ENCODE measurements at places on chromosomes 5 and 9. TPM values are rescaled to one million over a fixed set of nuclear protein-coding genes. Genes with fewer than 3 reads are reported as not detected.

GRCh38 chr9:4430432-4431261 is 59.6 kb upstream of the SLC1A1 start:
- no peak for DNase-seq

GRCh38 chr5:10934783-10935355 is 173.8 kb upstream of the DAP start:
- DNase-seq = no peak

- DNase-seq = no peak
Observed at GRCh38 chr5:1399737-1400136, 45.5 kb downstream of the SLC6A3 start.

- no peak for DNase-seq
Observed at GRCh38 chr5:133159543-133159942, 107.7 kb downstream of the HSPA4 start.

DNA sequence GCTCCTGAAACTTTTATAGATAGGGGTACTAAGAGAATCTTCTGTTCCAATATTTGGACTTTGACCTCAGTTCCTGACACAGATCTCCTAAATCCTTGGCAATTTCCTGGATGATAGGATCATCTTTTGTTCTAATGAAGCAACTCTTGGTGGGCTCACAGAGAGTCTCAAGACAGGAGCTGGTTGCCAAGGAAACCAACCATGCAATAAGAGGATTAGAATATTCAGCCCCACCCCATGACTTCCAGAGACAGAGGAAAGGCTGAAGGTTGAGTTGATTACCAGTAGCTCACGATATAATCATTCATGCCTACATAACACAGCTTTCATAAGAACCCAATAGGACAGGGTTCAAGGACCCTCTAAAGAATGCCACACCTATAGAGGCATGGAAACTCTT is 2050.2 kb upstream of the CDH6 start:
- DNase-seq = no peak

- no peak for DNase-seq
Observed at GRCh38 chr5:57054671-57055070, 102.7 kb upstream of the MIER3 start.

Gene AK3
- 33.3 TPM for total RNA-seq

GRCh38 chr9:77872863-77873262 is 158.7 kb downstream of the GNAQ start:
- DNase-seq = no peak

Gene SV2C
- total RNA-seq = not detected

- DNase-seq = no peak
Observed at GRCh38 chr5:83401775-83402174, 69.8 kb upstream of the VCAN start.

- DNase-seq = no peak
Observed at GRCh38 chr5:156587012-156587411, 260.0 kb downstream of the SGCD start.

DNA sequence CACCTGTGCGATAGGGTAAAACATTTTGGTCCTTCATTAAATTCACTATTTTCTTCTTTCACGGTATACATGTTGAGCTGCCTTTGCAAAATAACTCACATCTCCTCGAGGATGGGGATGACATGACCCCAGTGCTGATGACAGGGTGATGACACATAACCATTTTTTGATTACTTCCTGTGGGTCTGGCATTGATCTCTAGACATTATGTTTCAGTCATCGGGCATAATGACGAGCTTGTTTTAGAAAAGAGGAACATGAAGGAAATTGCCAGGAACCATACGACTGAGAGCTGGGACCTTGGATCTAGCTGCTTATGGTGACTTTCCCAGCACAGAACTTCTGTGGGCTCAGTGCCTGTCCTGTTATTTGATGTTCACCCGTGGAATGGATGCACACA is 25.2 kb downstream of the COL5A1 start:
- no peak for DNase-seq

DNA sequence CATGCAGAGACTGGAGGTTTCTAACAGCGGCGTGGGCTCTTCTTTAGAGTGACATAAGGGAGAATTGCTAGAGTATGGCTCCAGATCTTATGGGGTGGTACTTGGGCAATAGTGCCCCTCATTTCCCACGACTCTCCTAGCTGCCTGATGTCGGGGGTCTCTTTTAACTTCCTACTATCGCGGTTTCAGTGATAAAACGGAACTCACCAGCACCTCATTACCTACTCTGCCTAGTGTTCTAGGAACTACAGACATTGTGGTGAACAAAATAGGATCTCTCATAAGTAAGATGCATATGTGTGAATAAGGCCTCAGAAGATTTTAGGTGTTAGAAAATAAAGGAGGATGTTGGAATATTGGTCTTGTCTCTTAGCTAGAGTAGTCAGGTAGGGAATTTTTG is 1.1 kb downstream of the ICE1 start:
- no peak for DNase-seq

DNA sequence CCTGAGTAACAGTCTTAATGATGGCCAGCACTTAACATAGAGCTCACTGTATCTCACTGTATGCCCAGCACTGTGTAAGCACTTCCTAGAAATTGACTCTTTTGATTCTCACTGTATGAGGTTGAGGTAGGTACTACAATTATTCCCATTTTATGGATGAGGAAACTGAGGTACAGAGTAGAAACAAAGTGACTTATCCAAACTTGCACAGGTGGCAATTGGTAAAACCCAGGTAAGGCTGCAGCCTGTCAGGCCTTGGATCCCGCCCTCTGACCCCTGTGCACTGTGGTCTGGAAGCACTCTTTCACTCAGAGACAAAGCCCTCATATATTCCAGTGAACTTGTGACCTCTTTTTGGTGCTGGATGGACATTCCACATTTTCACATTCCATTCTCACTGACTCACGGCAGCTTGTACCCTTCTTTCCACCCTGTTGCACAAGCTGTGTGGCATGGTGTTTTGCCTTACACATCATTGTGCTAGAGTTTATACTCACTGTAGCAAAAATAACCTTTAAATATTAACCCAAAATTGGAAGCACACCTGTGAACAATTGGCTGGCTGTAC is 21.7 kb downstream of the ANKRD55 start:
- no peak for DNase-seq

Gene ACOT12
- total RNA-seq = not detected

Gene HTR1A
- not detected for total RNA-seq

DNA sequence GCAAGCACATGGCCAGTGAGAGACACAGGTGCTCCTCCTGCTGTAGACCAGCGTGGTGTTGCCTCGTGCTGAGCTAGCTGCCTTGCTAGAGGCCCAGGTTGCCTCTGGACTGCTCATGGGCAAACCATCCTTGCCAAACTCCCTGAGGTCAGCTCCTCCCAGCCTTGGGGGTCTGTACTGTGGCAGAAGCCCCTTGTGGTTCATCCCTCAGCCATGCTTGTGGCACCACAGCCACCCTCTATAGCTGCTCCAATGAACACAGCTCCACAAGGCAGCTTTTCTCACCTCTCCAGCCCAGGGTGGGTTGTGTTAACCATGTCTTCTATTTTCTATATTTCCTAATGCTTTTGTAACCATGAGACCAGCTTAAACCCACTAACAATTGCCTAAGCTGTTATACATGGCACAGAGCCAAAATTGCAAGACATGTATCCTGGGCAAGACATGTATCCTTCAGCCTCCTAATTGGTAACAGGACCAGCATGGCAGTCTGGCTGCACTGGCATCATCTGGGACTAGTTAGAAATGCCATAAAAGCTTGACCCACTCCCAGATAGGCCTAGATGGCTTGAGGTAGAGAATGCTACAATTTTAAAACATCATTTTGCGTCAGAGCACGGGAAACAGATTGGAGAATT is 183.1 kb upstream of the S1PR3 start:
- DNase-seq = no peak

DNA sequence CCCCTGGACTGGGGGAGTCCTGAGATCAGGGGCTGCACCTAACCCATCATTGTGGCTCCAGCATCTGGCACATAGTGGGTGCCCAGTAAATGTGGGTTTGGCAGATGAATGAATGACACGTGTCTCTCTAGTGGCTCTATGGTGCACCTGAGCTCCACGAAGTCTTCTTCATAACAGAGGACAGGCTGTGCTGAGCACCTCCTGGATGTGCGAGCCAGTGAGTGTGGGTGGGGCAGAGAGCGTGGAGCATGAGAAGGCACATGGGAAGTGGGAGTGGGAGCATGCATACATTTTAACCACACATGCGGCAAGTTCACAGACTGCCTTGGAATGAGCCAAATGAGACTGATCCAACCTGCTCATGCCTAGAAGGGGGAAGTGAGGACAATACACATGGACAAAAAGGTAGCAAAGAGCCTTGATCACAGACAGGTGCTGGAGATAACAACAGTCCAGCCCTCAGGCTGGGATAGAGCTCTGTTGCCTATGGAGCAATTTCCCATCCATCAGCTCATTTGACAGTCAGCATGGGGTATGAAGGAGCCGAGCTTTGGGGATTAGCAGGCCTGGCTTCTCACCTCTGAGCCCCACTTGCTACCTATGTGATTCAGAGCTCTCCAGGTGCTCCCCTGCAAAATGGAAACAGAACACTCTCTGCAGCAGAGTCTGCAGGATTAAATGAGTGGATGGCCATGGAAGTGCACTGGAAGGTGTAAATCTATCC is 76.2 kb upstream of the TBC1D2 start:
- no peak for DNase-seq

DNA sequence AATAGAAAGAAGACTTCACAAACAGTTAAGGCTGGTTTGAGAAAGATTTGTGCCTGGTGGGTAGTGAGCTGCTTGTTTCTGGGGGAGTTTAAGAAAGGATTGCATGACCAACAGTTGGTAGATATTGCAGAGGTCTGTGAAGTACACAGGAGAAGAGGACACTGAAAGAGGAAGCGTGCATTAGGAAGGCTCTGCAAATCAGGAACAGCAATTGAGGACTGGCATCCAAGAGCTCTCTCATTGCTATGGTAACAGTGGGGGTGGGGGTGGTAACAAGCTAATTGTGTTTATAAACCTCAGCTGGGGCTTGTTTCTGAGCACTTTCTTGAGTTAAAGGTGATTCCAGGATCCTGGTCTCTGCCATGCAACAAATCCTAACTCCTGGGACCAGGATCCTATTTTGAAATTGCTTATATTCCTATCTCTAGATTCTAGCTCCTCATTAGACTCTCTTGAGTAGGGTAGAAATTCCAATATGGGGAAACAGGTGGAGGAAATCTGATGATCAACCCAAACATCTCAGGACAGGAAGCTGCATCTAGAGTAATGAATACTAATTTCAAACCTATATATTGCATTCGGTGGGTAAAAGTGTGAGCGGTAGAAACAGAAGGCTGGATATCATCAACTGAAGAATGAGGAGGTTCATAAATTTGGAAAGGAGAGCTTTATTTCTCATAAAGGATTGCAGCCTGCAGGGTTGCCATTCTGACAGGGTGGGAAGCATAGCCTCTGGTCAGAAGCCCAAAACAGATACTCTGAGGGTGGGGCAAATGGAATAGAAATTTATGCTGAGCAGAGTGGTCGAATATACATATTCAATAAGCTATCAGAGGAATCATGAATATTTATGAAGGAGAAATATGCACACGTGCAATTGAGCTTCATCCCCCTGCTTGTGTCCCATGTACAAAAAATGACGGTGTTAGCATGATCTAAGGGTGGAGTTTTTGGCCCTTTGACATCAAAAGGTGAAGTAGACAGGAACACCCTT is 79.4 kb downstream of the PTTG1 start:
- DNase-seq = no peak

DNA sequence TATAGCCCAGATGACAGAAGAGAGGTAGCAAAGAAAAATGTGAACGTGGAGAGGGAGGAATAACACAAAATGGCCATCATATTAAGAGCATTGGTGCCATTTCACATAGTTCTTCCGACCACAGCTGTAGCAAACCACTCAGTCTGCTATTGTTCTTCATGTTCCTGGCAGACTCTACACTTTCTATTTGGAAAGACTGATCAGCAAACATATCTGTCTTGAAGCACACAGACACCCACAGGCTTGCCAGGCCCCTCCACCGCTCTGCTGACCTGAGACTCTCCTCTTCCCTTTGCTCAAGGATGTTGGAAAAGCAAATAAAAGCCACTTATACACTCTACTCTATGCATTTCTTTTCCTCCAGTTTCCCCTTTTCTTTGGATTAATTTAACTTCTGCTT is 298.0 kb downstream of the FBXL7 start:
- DNase-seq = no peak

Gene TPPP
- total RNA-seq = 0.08 TPM

DNA sequence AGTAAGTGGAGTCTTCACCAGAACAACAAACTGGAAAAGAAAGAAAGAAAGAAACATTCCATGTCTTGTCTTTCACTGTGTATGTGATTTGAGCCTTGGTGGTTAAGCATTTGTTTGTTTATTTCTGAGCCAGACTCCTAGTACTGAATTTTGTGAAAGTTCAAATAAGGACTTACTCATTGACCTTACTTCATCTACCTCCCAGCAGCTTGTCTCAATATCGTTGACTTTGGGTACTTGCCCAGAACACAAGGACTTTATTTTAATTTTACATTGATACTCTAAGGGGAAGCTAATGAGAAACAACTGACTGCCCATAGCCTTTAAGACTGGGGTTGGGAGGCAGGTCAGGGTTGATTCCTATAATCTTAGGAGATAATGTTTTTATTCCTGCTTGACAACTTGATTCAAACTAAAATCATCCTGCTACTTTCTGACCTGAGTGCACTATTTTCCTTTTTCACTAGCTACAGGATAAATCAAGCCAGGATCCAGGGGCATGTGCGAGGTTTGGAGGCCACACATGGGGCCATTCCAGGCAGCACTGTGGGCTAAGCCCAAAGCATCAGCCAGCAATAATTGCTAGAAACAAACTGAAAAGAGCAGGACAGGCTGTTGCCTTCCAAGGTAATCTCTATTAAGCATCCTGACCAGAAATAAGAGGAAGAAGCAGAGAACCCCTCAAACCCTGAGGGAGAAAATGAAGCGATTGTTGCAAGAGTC is 138.9 kb upstream of the RUSC2 start:
- no peak for DNase-seq

Gene FOXD4
- total RNA-seq = 0.16 TPM

DNA sequence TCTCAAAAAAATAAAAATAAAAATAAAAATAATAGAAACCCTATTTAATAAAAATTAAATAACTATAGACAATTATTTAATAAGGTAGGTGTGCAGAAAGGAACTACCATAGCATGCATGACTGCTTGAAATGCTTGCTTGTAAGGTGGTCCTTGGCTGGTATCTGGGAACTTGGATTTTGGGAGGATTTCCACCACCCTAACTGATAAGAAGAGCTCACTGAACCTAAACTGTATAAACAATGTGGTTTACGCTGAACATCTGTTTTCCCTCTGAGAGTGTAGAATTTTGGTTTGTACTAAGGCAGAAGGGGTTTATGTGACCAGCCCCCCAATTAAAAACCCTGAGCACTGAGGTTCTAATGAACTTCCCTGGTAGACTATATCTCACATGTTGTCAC is 31.2 kb downstream of the CPLANE1 start:
- no peak for DNase-seq

Gene TRUB2
- 45.4 TPM for total RNA-seq

GRCh38 chr9:72210522-72210921 is 61.3 kb downstream of the GDA start:
- no peak for DNase-seq

DNA sequence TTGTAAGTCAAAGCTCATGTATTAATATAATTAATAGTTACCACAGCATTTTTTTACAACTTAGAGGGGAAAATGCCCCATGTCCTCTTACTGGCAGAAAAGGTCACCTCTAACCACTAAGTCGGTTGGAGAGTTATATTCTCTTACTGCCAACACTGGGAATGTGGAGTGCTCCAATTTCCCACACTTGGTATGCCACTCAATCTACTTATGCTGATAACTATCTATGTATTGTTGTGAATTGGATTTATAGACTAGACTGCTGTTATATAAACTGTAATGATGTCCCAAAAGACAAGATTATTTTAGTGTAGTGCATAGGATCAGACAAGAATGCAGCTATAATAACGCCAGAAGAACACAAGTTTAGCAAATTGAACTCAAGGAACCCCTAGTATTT is 2385.2 kb upstream of the C9orf72 start:
- DNase-seq = no peak

All from activated naive CD8-positive, alpha-beta T cell treated with anti-CD3 and anti-CD28 coated beads for 36 hours (primary cell).